ENCODE measurements at places on chromosomes 2 and 18.

DNA sequence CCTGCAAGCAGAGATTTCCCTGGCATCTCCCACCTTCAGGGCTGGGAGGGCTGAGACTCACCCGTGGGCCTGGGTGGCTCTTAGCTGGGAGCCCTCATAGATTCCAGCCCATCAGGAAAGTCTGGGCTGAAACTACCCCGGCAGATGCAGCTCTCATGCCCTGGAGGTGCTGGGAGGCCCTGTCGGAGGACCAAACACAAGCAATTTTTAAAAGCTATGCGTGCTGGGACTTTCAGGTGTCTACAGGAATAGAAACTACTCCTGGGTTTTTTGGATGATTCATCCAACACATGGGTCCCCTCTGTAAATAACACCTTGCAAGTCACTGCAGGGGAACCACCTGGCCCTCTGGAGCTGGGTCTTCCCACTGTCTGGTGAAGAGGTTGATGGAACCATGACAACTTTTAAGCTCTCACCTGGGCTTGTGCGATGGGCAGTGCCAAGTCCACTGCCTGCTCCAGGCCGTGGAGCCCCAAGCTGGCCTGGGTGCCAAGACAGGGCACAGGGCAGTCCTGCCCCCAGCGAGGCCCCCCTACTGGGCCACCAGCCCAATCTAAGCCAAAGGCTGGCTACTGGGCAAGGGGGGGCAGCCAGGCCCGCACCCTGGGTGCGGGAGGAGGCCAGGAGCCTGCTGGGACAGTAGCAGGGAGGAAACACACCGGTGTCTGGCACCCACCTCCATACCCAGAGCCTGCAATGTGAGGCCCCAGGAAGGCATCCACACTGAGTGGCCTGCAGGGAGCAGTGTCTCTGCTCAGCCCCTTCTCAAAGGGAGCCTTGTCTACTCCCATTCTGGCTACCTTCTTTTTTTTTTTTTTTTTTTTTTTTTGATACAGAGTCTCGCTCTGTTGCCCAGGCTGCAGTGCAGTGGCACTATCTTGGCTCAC, 1.1 kb upstream of the GPR55 start:
- no peak for DNase-seq

GRCh38 chr2:184890311-184890710, 292.0 kb downstream of the ZNF804A start:
- no peak for DNase-seq

DNA sequence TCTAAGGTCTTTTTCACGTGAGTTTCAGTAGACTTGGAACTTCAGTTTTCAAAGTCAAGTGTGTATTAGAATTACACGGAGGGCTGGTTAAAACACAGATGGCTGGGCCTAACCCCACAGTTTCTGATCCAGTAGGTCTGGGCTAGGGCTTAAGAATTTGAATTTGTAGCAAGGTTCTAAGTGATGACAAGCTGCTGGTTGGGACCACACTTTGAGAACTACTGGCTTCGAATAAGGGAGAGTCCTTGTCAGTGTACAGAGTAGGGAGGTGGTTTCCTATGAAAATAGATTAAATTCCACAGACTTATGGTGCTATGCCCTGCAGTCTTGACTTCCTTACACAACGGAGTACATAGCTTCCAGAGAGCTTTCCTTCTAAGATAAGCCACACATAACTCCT, 4.5 kb downstream of the RHOB start:
- no peak for DNase-seq

GRCh38 chr2:7094231-7094741, 177.1 kb downstream of the RNF144A start:
- no peak for DNase-seq

- DNase-seq: no peak
Measured at GRCh38 chr2:45988879-45989278, 308.3 kb upstream of the EPAS1 start.

Data from iPS-NIHi11 (cell line).